ENCODE measurements at places on chromosomes 6 and 20.

DNA sequence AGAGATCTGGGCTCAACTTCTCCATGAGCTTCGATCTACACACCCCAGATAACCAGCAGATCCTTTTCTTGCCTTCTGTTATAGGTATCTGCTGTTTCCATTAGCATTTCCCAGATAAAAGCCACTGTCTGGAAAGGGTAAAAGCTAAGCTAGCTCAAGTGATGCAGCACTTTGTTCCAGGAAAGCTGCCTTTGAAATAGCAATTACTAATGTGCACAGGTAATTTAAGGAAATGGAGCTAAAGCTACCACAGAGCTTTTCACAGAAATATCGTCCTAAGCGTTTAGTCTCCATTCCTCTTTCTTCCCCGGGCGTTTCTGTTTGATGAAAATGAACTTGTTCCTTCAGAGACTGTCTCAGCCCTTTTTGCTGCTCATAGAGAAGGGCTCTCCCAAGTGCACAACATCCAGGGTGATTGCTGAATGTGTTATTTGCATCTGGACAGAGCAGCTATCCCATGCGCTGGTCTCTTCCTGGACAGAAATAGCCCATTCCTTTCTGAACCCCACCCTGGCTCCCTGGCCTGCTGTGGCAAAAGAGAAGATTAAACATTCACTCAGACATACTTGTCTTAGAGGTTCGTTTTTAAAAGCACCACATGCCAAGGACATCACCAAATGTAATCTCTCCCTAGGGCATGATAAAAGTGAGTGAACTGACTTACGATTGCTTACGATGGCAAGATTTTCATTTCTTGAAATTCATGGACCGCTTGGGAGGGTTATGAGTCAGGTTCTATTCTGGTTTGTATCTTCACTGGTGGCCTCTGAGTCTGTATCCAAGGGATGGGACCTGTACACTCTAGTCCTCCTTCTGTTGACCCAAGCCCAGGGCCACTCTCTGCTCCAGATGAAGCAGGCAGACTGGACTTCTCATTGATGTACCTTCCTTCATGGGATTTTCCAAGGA, 429.1 kb upstream of the CDH4 start:
- H3K4me1 ChIP-seq = no peaks in the 10 kb centered on the region
- H3K27ac ChIP-seq = no peak overlapping the region
- DNase-seq = no peak
- no peaks in the 10 kb centered on the region for H3K36me3 ChIP-seq

GRCh38 chr6:76684875-76685274, 612.4 kb upstream of the IMPG1 start:
- H3K4me1 ChIP-seq = no peaks in the 10 kb centered on the region
- no peak for DNase-seq
- no peaks in the 10 kb centered on the region for H3K36me3 ChIP-seq
- no peak overlapping the region for H3K27ac ChIP-seq
- H3K27me3 ChIP-seq = no peaks in the 10 kb centered on the region

GRCh38 chr20:57165427-57166004, 100.9 kb downstream of the BMP7 start:
- no peaks in the 10 kb centered on the region for H3K27me3 ChIP-seq
- H3K36me3 ChIP-seq = peaks cover 3% of the 10 kb centered on the region
- H3K4me3 ChIP-seq = no peak overlapping the region
- H3K27ac ChIP-seq = no peak overlapping the region
- DNase-seq = no peak
- H3K4me1 ChIP-seq = no peaks in the 10 kb centered on the region

DNA sequence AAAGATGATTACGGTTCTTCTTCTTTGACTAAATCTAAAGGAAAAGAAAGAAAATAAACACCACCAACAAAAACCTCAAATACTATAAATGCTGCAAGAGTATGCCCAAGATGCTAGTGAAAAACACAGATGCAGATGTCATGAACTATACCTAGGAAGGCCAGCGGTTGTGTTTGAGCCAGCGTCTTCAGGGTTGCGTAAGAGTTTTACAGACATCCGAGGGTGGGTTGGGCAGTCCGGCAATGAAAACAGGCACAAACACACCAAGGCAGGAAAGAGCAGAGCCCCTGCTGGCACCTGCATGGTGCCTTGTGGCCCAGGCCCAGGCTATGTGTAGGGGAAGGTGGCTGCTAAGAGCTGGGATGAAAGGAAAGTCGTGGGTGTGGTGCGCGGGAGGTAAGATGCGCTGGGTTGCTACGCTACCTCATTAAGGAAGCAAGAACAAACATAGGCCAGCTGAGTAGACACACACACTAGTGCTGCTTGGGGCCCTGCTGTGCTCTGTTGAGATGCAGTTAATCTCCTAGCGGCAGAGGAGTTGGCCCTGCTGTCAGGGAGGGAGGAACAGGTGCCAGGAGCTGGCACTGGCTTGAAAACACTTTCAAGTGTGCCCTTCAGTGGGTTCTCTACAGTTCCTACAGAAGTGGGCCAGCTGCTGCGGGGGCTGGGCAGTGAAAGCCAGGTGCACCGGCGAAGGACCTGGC, 170.2 kb upstream of the PLN start:
- H3K27ac ChIP-seq = no peak overlapping the region
- H3K27me3 ChIP-seq = no peaks in the 10 kb centered on the region
- no peak overlapping the region for H3K4me3 ChIP-seq
- H3K36me3 ChIP-seq = no peaks in the 10 kb centered on the region
- H3K4me1 ChIP-seq = no peaks in the 10 kb centered on the region

GRCh38 chr6:122165014-122165413, 234.4 kb upstream of the HSF2 start:
- no peaks in the 10 kb centered on the region for H3K4me1 ChIP-seq
- no peak overlapping the region for H3K27ac ChIP-seq
- H3K36me3 ChIP-seq = no peaks in the 10 kb centered on the region
- DNase-seq = peak; percentile 59
- no peak overlapping the region for H3K4me3 ChIP-seq

DNA sequence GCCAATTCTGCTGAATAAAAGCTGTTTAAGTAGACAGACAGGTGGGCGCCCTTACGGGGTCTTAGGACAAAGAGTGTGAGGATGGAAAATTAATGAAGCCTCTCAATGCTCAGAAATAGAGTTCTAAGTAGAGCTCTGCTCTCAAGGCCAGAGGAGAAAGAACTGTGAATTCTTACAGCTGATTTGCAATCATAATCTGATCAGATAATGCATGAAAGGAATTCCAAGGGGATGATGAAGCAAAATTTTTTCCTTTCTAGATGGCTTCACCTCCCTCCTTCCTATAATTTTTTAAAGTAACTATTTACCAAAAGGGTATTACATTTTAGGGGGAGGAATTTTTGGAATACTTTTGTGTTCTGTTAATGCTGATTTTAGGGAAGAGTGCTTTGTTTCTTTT, 308.1 kb upstream of the HS3ST5 start:
- H3K4me1 ChIP-seq = no peaks in the 10 kb centered on the region
- H3K27me3 ChIP-seq = no peaks in the 10 kb centered on the region

DNA sequence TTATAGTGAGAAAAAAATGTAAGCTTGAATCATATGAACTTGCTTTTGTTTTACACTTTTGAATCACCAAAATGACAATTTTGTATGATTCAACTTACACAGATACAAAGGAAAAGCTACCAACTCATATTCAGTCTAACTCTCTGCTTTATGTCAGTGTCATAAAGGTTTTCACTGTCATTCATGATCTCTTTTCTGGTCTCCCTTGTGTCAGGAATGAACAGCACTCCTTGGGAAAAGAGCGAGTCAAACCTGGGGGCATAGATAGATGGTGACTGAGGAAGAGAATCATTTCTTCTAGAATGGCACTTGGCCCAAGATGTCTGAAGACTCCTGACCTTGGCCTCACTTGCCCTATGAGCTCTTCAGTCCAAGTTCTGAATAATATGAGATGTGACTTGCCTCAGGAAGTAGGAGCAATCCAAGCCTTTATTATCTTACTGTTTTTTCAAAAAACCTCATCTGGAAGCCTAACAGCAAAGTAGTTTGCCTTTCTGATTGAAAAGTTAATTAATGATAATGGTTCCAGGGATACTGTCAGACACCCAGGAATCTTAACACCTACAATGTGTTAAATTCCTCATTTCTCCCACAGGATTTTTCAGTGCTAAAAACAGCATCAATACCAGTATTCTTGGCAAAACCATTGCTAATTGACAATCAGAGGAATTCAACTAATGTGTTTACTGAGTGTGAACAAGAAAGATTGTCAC, 270.0 kb upstream of the HSF2 start:
- no peaks in the 10 kb centered on the region for H3K27me3 ChIP-seq
- H3K4me3 ChIP-seq = no peak overlapping the region
- H3K36me3 ChIP-seq = no peaks in the 10 kb centered on the region
- DNase-seq = no peak

DNA sequence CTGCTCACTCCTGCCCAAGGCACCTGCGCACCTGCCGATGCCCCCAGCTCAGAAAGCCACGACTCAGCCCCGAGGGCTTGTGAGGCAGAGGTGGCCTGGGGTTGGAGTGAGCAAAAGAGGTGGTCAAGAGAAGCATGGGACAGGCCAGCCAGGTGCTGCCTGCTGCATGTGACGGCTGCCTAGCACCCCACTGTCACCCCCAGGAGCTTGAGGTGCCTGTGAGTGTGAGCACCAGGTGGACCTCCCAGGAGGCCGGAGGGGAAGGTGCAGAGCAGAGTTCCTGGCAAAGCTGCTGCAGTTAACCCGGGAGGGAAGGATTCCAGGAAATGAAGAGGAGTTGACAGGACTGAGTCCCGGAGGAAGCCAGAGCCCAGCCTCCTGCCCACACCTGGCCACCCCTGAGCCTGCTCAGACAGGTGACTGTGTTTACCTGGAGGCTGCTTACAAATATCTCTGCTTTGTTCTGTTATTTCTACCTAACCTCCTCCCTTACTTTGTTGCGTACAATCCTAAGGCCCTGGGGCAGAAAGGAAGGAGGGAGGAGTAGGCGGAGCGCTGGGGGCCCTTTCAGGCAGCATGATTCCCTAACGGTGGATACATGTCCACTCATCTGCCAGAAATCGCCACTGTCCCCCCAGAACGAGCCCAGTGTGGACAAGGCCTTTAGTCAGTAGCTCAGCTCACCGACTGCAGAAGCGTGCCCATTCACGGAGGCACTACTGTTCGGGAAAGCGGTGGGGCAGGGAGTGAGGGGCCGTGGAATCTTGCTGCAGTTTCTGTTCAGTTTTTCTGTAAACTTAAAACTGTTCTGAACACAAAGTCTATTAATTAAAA, 87.5 kb upstream of the MPC1 start:
- H3K27ac ChIP-seq = no peak overlapping the region
- H3K4me1 ChIP-seq = no peaks in the 10 kb centered on the region
- H3K36me3 ChIP-seq = peaks cover 16% of the 10 kb centered on the region
- no peak for DNase-seq
- no peaks in the 10 kb centered on the region for H3K27me3 ChIP-seq

- peaks cover 14% of the 10 kb centered on the region for H3K27me3 ChIP-seq
- H3K4me1 ChIP-seq = no peaks in the 10 kb centered on the region
- no peak overlapping the region for H3K27ac ChIP-seq
- no peak for DNase-seq
- H3K36me3 ChIP-seq = no peaks in the 10 kb centered on the region
- no peak overlapping the region for H3K4me3 ChIP-seq
Measured at GRCh38 chr20:60505423-60505822, 547.2 kb downstream of the CDH26 start.

DNA sequence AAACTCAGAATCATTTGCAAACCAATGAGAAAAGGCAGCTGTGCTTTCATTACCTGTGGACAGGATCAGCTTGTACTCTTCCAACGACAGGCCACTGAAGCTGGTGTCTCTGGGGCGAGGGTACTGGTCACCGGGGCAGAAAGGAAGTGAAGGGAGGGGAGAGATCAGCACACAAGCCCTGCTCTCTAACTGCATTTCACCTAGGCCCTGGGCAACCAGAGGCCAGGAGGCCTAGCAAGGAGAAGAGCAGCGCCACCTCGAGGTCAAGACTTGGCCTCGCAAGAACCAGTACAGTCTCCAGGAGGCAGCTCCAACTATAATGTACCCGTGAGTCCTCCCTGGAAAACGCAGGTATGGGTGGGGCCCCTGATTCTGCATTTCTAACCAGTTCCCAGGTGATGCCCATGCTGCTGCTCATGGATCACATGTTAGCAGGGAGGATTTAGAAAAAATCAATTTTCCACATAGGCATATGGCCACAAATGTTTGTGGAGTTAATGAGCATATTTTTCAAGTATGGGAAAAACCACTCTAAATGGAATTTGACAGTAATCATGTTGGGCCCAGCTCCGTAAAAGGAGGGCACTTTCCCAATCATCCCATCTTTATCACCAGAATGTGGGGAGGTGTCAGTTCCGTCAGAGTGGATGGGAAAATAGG, 11.0 kb downstream of the UQCC2 start:
- no peak for DNase-seq
- no peaks in the 10 kb centered on the region for H3K27me3 ChIP-seq
- no peak overlapping the region for H3K4me3 ChIP-seq

GRCh38 chr6:53437557-53438202, 88.9 kb upstream of the ELOVL5 start:
- H3K4me3 ChIP-seq = no peak overlapping the region
- DNase-seq = no peak
- peaks cover 7% of the 10 kb centered on the region for H3K4me1 ChIP-seq
- H3K27ac ChIP-seq = no peak overlapping the region
- H3K36me3 ChIP-seq = no peaks in the 10 kb centered on the region

DNA sequence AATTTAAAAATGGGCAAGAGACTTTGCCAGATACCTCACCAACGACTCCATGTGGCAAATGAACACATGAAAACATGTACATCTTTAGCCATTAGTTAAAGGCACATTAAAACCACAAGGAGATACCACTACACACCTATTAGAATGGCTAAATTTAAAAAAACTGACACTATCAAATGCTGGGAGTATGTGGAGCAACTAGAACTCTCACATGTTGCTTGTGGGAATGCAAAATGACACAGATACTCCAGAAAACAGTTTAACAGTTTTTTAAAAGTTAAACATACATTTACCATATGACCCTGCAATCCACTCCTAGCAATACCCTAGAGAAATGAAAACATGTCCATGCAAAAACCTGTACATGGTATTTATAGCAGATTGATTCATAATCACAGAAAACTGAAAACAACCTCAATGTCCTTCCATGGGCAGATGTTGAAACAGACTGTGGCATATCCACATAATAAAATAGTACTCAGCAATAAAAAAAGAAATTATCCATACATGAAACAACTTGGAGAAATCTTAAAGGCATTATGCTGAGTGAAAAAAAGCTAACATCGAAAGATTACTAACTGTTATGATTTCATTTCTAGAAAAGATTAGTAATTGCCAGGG, 1.9 kb downstream of the RAB23 start:
- H3K4me1 ChIP-seq = peaks cover 20% of the 10 kb centered on the region
- no peak overlapping the region for H3K27ac ChIP-seq
- DNase-seq = no peak
- H3K4me3 ChIP-seq = no peak overlapping the region
- no peaks in the 10 kb centered on the region for H3K27me3 ChIP-seq

- peaks cover 15% of the 10 kb centered on the region for H3K4me1 ChIP-seq
- DNase-seq = no peak
- peak overlapping the region; percentile 47 for H3K4me3 ChIP-seq
Measured at GRCh38 chr20:56925831-56926170, 296.7 kb downstream of the TFAP2C start.

DNA sequence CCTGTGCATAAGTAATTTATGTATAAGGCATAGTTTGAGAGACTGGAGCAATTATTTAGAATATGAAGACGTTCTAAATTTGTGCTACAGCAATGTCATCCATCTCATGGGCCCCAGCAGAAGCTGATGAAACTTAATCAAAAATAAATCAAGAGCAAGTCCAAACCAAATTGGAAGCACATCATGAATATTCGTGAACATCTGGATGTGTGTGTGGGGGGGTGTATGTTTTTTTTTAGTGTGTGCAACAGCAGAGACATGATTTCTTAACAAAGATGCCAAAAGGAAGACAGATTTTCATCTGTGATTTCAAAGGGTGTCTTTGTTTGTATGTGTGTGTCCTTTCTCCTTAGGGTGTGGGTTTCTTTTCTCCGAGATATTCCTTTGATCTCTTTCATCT, 58.9 kb downstream of the SASH1 start:
- no peak overlapping the region for H3K4me3 ChIP-seq
- H3K27ac ChIP-seq = no peak overlapping the region
- no peaks in the 10 kb centered on the region for H3K27me3 ChIP-seq
- no peak for DNase-seq
- peaks cover 38% of the 10 kb centered on the region for H3K4me1 ChIP-seq
